ENCODE measurements at places on chromosomes 6 and 20.

DNA sequence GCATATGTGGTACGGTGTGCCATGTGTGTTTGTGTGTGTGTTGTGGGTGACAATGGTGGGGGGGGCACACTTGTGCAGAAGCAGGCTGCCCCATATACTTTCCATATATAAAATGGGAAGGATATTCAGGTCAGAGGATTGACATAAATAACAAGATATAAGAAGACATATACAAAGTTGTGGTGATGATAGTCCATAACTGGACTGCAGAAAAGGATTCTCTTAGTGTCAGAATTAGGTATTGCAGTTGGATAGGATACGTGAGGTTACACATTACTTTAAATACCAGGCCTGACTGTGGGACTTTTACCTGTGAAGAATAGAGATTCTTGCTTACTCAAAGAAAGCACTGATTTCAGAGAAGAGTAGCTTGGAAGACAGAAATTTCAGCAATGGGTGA lies 1260.3 kb downstream of the EPHA7 start:
- DNase-seq, result no peak

DNA sequence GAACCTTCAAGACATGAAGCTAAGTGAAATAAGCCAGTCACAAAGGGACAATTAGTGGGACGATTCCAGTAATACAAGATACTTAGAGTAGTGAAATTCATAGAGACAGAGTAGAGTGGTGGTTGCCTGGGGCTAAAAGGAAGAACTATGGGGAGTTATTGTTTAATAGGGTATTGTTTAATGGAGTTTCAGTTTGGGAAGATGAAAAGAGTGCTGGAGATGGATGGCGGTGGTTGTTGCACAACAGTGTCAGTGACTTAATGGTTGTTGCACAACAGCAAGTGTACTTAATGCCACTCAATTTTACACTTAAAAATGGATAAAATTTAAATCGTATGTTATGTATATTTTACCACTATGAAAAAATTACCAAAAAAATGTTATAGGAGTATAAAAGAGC lies 209.7 kb upstream of the TENT5A start:
- no peak for DNase-seq

DNA sequence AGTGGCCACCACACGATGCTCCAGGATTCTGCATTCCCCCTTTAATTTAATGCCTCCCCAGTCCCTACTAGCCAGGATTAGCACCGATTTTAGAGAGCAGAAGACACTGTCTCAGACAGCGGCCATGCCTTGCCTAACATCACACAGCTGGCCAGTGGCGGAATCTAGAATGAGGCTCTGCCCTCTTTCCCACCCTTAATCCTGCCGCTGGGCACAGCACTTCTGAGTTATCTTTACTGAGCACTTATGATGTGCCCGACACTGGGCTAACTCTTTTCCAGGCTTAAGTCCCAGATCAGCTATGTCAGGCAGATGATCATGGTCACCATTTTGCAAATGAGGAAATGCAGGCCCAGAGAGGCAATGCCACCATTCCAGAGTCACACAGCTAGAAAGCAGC lies 5.6 kb upstream of the BPIFA2 start:
- no peak for DNase-seq

- DNase-seq, result peak; percentile 26
These were observed 1.4 kb downstream of the BTN1A1 start for GRCh38 chr6:26501482-26501986.

GRCh38 chr6:147077251-147077650 lies 127.0 kb upstream of the STXBP5 start:
- no peak for DNase-seq

GRCh38 chr20:45128099-45128498 lies 3.8 kb upstream of the WFDC12 start:
- no peak for DNase-seq

DNA sequence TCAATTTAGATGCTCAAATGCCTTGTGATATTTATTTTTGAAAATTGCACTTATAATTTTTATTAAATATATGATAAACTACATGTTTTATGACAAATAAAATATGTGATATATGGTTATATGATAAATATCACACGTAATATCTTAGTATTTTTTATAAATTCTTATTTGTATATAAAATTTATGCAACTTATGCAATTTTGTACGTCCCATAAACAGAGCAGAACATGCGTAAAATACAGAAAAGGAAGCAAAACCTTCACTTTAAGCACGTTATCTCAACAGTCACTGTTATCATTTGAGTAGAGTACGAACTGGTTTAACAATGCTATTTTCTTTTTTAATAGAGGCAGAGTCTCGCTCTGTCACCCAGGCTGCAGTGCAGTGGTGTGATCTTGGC lies 15.7 kb upstream of the ADRM1 start:
- no peak for DNase-seq

DNA sequence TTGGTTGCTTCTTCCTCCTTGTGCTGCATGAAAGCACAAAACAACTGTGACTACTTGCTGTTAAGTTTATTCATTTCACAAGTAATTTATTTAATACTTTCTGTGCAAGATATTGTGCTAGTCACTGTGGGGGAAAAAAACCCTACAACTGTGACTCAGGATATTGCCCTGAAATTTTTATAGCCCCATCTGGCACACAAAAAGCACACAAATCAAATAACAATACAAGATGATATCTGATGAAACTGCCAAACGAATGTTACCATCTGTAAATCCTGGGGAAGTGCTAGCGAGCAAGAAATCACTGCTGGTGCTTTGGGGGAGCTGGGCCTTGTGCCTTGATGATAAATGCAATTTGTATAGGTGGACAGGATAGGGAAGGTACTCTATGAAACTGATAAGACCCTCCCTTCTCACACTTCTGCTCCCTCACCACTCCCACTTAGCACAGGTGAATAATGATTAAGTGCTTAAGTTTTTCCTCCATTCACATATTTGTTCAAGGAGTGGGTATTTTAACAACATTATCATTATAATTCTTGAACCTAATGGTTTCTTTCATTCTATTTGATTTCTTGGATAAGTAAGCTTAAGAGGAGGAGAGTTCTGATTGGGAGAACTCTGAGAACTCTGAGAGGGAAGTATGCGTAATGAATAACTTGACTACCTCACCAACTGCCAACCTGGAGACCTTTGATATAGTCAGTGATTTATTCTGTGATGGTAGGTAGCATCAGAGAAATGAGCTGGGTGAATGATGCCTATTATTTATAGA lies 115.3 kb downstream of the RTN4IP1 start:
- no peak for DNase-seq

- DNase-seq, result no peak
These were observed 77.4 kb upstream of the MTHFD1L start for GRCh38 chr6:150788089-150788488.

- no peak for DNase-seq
These were observed 72.7 kb downstream of the SRC start for GRCh38 chr20:37418591-37419109.

DNA sequence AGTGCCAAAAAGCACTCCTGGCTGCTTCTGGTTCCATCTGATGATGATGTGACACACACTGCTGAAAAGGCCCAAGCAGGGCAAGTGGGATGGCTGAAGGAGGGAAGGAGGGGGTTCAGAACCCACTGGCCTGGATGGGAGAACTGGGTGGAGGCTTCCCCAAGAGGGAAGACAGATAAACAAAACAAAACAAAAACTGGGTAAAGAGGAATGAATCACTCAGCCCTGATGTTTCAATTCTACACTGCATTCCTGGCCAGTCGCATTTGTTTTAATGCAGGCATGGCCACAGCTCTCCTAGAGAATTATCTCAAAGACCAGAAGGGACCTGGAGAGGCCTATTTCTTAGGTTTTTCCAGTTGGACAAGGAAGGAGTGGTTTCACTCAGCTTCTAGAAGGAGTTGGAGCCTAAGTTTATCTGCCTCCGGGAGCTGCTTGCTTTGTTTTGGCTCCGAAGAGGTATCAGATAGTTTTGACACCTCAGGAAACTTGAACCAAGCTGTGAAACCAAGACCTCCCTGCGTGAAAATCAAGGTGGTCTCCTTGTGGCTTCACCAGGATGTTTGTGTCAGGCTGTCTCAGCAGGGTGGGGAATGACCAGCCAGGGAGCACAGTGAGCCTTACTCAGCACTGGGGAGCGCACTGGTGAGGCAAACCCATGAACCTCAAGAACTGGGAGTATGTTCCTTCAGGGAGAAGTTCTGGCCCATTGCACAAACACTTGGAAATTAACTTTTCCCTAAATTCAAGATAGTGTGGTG lies 16.1 kb downstream of the TTPAL start:
- DNase-seq, result no peak

DNA sequence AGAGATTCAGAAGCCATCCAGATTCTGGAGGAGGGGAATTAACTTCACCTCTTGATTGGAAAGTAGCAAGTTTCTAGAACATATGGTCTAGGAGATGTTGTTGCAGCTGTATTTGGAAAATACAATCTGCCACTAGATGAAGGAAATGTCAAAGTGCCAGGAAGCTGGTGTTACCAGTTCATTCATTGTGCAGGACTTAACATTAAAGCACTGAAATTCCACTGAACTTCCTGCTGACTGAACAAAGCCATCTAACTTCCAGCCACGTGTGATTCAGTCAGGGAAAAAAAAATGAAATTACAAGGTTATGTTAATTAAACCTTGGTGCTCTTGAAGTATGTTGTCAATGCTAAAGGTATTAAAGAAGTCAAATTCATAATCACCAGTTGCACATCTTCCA lies 321.5 kb upstream of the SASH1 start:
- no peak for DNase-seq

- no peak for DNase-seq
These were observed 147.5 kb upstream of the SMLR1 start for GRCh38 chr6:130679684-130680083.

DNA sequence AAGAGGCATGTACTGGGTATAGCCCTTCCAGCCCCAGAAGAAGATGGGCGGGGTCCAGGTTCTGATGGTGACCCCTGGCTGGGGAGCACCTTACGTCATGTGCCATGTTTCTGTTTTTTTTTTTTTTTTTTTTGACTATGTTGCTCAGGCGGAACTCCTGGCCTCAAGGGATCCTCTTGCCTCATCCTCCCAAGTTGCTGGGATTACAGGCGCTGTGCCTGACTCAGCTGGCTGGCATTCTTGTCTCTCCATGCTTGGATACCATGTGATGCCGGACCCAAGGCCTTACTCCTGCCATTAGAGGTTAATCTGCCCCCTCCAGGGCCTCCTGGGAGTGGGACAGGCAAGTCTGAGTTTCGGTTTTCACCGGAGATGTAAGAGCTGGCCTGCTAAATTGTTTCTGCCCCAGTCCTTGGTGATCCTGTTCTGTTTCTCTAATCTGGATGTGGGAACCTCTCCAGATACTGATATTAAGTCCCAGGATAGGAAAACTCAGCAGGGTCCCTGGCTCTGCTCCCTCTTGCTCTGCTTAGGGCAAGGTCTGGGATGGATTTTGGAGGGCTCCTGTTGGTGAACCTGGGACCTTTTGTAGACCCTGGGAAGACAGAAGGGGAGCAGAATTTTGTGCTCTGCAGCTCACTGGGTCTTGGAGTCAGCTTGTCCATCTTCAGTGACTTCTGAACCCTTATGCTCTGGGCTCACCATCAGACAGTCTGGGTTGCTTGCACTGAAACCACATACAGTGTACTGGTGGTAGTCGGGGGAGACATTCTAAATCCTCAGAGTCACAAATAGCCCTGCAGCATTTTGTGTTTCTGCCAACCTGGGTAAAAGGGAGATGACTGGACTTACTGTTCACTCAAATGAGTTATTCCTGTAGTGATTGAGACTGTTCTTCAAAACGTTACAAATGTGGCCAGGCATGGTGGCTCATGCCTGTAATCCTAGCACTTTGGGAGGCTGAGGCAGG lies 45.1 kb downstream of the PTK7 start:
- no peak for DNase-seq

GRCh38 chr6:55495277-55495676 lies 83.7 kb downstream of the HMGCLL1 start:
- DNase-seq, result no peak

- DNase-seq, result no peak
These were observed 838.4 kb downstream of the DHX35 start for GRCh38 chr20:39800548-39800947.

GRCh38 chr6:69974193-69974592 lies 107.8 kb downstream of the COL19A1 start:
- no peak for DNase-seq

- no peak for DNase-seq
These were observed 45.6 kb upstream of the BEND6 start for GRCh38 chr6:56909115-56909907.

DNA sequence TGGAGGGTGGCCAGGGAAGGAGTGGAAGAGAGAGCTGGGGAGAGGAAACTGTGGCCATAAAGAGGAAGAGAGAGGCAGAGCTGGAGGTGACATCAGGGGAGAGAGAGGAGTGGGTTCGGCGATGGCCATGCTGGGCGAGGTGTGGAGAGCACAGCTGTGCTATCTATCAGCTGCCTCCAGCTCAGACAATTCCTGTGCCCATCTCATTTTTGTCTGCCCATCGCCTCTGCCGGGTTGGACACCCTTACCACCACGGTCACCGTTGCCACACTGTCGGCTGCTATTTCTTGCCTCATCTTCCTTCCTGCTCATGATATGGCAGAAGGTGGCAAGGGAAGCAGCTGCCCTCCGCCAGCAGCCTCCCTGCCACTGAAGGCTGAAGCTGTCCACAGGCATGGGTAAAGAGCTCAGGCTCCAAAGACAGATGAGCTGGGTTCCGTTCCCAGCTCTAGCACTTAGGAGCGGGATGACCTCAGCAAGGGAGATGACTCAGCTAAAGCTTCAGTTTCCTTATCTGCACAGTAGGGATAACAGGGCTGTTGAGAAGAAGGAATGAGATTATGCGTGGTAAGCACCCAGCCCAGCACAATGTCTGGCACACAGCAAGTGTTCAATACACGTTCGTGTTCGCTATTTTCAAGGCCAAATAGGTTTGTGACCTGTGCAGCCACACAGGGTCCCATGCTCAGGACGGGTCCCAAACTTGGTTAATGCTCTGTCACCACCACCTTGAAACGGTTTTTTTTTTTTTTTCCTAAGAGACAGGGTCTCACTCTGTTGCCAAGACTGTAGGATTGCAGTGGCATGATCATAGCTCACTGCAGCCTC lies 21.9 kb upstream of the TAF8 start:
- DNase-seq, result no peak

DNA sequence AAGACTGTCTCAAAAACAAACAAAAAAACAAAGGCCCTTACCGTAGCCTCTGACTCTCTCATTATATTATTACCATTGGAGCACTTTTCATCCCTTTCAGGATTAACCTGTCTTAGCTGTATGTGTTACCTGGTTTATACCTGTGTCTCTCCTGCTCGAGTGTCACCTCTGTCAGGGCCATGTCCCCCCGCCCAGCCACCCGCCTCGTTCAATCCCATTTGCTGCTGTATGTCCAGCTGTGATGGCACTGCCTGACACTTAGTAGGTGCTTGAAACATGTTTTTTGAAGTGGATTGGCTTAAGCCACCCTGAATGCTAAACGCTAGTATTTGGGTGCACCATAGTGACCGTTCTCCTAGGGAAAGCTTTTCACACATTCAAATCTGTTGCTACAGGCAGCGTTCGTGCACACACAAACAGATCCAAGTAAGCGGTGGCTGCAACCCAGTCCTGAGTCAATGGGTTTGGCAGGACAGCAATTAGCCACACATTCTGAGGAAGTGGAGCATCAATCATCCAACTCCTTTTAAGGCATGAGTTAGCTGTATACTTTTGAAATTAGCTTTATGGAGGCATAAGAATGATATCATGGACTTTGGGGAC lies 98.9 kb upstream of the ZNF217 start:
- no peak for DNase-seq

- DNase-seq, result no peak
These were observed 71.3 kb upstream of the MYL9 start for GRCh38 chr20:36469973-36470372.

GRCh38 chr6:144161975-144162374 lies 11.7 kb downstream of the STX11 start:
- no peak for DNase-seq
